Neural crest cell (in vitro differentiated cells): ENCODE measurements at places on chromosomes 11 and 22.

GRCh38 chr22:49021131-49021925, 806.3 kb downstream of the BRD1 start:
- no peak for DNase-seq

- no peak for DNase-seq
These were observed 178.6 kb downstream of the DSCAML1 start for GRCh38 chr11:117618302-117618981.

- no peak for DNase-seq
These were observed 13.8 kb downstream of the OLFML1 start for GRCh38 chr11:7499081-7499480.

- DNase-seq, result no peak
These were observed 7.5 kb upstream of the CTSD start for GRCh38 chr11:1771273-1771672.

- DNase-seq, result no peak
These were observed 188.2 kb downstream of the MN1 start for GRCh38 chr22:27613099-27614005.

DNA sequence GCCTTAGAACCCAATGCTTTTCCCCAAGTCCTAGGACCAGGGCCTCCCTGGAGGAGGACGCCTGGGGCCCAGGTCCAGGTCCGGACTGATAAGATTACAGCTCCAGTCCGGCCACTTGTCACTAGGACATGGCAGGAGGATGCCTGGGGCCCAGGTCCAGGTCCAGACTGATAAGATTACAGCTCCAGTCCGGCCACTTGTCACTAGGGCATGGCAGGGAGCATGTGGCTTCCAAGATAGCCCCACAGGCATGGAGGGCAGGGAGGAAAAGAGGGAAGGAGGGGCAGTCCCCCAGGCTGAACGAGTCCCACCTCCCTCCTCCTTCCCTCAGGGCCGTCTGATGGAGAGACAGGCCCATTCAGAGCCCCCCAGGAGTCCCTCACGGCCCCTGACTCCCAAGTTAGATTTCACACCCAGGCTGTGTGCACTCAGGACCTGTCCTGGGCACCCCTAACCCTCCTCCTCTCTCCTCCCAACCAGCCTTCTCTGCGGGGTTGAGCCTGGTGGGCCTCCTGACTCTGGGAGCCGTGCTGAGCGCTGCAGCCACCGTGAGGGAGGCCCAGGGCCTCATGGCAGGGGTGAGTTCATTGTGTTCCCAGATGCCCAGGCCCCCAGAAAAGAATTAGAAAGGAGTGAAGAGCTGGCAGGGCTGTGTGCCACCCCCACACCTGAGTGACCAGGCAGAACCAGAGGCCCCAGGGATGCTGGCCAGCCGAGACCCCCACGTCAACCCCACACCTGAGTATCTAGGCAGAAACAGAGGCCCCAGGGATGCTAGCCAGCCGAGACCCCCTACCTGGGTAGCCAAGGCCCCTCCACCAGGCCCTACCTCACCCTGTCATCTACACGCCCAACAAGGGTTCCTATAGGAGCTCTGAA, 2.1 kb downstream of the TSPAN32 start:
- DNase-seq, result no peak

- no peak for DNase-seq
These were observed 9.1 kb upstream of the KCNJ1 start for GRCh38 chr11:128876133-128876650.

DNA sequence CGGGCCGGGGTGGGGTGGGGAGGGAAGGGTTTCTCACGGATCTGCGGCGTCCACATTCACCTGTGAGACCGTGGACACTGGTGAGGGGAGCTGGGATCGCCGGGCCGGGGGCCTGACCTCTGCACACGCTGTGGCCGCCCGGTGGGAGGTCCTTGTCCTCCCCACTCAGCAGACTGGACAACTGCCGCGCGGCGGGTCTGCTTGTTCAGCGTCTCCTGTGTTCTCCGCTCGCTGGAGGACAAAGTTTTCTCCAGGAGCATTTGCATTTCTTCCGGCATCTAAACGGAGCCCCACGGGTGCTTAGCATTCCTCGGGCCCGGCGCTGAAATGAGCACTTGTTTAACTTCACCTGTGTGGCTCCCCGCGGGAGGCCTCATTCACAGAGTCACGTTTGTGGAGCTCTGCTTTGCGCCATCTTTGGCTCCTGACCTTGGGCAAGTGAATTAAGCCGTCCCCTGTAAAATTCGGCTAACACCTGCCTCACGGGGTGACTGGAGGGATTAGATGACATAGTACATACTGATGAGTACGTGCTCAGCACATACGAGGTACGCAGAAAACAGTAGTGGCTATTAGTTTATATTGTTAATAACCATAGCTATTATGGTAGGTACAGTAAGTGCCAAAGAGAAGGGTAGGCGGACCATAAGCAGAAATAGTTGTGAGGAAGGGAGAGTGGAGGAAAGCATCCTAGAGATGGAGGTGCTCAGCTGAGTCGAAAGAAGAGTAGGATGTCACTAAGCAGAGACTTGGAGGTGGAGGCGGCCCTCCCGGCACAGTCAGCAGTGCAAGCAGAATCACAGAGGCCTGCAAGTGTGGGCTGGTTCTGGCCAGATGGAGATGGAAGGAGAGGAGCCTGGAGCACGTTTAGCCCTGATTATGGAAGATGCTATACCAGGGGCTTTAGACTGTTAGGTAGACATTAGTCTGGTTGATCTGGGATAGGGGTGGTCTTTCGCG, 885 bp downstream of the TRMU start:
- no peak for DNase-seq

- no peak for DNase-seq
These were observed 110.2 kb downstream of the TENM4 start for GRCh38 chr11:79330651-79331050.

DNA sequence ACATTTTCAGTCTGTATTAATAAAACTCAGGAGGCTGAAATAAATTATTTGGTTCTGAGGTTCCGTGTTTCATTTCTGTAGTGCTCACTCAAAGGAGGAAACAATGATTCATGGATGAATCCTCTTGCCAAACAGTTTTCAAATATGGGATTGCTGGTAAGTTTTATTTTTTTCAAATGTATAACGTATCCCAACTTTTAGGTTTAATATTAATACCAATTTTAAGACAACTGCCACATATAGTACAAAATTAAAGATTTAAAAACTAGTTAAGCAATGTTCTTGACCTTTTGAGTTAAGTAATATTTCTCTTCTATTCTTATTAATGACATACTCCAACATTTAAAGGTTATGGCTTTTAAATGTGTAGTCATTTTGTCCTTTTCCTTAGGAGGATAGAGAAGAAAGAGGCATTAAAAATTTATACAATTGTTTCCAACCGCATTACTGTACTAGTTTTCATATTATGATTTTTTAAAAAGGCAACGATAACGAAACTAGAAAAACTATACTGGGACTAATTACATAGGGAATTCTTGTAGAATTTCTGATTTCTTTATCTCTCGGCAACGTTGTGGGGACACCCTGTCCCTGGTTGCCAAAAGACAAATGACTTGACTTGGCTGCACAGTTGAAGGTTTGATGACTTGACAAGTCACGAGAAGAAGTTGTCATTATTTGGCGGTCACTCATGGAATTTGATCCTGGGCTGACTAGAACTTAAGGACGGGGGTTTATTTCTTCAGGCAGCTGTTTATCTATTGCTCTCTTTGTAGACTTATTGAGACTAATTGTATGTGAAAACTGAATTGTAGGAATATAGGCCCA, 69.1 kb upstream of the ADSL start:
- DNase-seq, result no peak

GRCh38 chr11:16049611-16050010, 306.7 kb downstream of the SOX6 start:
- no peak for DNase-seq

DNA sequence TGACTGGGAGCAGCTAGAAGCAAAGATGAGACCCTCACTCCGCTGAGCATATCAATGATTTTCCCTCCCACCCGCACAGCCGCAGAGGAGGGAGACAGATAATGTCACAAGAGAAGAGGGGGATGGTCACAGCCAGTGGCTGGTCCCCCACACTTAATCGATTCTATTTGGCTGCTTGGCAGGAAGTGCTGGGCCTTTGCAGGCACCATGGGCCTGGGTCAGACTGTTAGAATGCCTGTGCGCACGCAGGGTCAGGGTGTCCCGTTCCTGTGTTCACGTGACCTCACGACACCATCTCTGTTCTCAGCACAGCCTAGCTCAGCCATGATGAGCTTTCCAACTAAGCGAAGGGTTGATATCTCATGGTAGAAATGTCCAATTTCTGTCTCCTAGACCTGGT, 107.0 kb downstream of the MYO18B start:
- no peak for DNase-seq

DNA sequence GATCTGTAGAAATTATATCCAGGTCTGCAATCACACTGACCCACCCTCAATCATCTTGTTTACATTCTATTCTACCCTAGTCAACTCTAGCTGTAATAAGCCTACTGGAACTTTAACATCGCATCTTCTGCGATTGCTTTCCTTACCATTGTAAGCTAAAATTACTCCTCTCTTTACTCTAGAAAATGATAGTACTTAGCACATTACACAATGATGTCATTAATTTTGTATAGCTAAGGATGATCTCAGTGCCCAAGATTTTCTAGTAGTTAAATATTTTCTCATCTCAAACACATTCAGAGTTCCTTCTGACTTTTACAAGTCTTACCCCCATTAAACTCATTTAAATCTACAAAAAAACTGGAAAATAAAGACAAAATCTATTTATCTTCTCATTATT, 39.6 kb upstream of the CTSC start:
- DNase-seq, result no peak

GRCh38 chr22:46401370-46401769, 65.9 kb downstream of the TRMU start:
- DNase-seq, result no peak

DNA sequence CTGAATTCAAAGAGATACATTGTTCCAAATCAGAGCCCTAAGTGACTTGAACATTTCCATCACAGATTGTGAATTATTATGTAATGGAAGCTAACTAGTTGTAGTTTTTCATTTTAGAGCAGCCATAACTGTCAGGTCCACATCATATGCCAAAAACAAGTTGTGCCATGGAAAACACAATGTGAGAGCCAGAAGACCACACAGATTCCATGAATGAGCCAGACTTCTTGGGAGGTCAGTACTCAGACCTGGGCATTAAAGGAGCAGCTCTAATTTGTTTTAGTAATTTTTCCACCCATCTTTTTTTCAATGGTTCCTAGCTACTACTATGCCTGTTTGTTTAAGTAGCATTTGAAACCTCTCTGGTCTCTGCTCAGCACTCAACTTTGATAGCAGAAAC, 279.4 kb downstream of the FAT3 start:
- no peak for DNase-seq

DNA sequence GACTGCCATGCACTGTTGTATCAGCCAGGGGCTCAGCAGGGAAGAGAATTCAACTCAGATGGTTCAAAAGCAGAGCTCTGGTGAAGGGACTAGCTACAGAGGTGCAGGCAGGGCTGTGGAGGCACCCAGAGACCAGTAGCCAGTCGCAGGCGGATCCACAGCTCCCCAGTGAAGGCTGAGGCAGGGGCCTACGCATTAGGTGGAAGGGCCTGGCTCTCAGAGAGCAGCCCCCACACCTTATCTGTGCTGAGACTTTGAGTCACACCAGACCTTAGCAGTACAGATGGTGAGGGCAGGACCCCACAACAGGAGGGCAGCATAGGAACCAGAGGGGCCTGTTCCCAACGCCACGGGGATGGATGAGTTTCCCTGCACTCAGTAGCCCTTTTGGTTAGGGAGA, 189.6 kb downstream of the DSCAML1 start:
- DNase-seq, result no peak

DNA sequence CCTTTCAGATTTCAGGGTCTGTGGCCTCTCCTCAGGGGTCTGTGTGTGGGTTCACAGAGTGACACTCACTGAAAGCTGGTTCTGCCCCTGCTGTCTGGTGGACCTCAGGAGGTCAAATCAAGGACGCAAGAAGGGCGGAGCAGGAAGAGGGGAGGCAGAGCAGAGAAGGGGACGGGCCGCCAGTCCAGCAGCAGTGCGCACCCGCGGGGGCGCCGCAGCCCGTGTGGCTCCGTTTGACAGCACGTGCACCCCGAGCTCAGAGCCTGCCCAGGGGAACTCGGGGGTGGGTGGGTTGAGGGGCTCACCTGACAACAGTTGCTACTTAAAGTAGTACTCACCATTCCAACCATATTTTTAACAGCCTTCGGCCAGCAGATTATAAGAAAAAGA, 71.4 kb upstream of the PITPNB start:
- DNase-seq, result no peak

DNA sequence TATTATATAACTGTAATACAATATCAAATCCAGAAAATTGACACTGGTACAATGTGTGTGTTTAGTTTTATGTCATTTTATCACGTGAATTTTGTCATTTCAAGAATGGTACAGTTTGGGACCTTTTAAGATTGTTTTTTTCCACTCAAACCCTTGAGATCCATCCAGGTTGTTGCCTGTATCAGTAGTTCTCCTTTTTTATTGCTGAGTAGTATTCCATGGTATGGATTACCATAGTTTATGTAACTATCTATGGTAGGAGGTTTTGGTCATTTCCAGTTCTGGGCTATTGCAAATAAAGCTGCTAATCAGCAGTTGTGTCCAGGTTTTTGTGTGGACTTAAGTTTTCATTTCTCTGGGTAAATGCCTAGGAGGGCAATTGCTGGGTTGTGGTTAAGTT, 25.1 kb downstream of the EED start:
- DNase-seq, result no peak

DNA sequence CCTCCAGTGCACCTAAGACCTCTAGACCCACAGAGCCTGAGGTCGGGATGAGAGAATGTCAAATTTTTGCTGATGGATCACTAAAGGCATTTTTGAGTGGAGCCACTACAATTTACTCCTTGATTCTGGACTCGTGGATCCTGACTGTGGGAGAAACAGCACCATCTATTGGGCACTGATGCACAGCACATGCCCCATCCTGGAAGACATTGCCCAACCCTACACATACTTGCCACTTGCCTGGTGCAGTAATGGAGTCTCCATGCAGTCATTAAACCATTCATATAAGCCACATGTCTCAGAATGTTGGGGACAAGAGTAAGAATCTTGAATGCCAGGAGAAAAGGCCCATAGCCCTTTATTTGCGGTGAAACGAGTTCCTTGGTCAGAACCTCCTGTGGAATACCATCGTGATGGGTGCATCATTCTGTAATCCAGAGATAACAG, 103.9 kb downstream of the GGTLC2 start:
- peak; percentile 37 for DNase-seq

DNA sequence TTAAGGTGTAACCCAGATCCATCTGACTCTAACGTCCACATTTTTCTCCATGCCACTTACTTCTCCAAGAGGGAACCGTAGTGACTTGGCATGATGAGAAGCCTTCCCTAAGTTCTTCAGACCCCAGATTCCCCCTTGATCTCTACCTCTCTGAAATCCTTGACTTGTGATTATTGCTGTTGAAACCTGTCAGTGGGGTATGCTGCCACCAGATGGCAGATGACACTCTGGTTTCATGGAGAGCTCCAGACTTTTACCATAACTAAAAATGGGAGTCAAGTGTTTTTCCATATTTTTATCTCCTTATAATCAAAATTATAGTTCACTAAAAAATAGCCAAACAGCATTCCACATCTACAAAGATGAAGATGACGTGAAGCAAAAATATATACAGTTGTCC, 504.2 kb downstream of the SOX6 start:
- no peak for DNase-seq

GRCh38 chr11:114762408-114762807, 84.1 kb downstream of the NXPE2 start:
- peak; percentile 52 for DNase-seq
